T-cell (primary cell): ENCODE measurements at places on chromosomes 11 and 22. TPM values are rescaled to one million over a fixed set of nuclear protein-coding genes. Genes with fewer than 3 reads are reported as not detected.

Gene MYO18B
- total RNA-seq: 0.22 TPM

Gene ZP1
- total RNA-seq: 0.20 TPM

Gene A4GALT
- 0.60 TPM for total RNA-seq

Gene SLC25A45
- 64.7 TPM for total RNA-seq

Gene PTPRCAP
- 282 TPM for total RNA-seq

Gene PLEKHA7
- total RNA-seq: 8.8 TPM

Gene MN1
- 0.43 TPM for total RNA-seq
